ENCODE measurements at places on chromosomes 11 and 22.

DNA sequence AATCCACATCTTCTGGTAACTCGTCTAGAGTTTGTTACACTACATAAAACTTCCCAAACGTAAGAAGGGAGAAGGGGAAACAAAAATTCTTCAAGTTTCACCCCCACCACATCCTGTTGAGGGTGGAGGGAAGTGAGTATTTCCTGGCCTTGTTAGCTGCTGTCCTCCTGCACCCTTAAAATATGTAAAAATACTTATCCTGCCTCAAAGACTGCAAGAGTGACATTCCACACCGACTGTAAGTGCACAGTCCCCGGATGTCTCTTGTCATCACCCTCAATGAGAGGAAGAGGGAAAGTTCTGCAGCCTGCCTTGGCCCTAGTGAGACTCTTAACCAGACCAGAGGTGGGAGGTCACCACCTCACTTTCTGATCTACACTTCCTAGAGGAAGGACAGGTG is 3.3 kb downstream of the TMEM121B start:
- no peak for DNase-seq

DNA sequence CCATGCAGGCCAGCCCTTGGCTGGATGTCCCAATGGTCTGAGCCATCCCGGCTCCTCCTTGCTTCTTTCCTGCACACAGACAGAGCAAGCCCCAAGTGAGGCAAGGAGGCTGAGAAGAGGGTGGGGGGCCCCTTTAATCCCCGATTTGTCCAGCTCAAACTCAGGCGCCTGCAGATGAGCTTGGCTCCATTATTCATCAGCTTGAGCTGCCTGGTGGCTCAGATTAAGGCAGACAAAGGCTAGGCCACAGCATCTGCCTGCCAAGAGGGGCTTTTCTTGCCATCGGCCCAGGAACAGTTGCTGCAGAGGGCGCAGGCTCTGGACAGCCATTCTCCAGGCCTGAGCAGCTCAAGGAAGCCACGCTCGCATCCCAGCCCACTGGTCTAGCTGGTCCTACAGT is 35.4 kb downstream of the LMO1 start:
- DNase-seq = no peak

DNA sequence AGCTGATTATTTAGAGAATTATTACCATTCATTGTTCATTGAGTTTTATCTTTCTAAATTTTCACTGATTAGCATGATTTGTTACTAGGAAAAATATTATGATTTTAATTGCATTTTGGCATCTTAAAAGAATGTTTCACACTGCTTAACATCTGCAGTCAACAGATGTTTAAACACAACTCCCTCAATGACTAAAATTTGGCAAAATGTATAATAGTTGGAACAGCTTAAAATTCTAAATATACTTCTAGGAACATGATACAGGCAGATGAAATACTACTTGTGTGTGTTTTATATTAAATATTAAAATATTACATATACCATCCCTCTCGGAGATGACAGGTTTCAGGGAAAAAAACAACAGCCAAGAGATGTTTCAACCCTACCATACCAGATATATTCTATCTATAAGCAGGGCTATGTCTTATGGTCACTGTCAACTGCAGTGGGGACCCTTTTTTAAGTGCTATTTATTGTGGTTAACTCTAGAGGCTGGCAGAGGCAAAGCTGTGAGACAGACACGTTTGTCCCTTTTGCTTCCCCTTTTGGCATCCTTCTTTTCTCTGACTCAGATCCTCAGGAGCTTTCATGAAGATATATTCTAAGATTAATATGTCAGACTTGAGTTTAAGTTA is 81.9 kb downstream of the BDNF start:
- no peak for DNase-seq

DNA sequence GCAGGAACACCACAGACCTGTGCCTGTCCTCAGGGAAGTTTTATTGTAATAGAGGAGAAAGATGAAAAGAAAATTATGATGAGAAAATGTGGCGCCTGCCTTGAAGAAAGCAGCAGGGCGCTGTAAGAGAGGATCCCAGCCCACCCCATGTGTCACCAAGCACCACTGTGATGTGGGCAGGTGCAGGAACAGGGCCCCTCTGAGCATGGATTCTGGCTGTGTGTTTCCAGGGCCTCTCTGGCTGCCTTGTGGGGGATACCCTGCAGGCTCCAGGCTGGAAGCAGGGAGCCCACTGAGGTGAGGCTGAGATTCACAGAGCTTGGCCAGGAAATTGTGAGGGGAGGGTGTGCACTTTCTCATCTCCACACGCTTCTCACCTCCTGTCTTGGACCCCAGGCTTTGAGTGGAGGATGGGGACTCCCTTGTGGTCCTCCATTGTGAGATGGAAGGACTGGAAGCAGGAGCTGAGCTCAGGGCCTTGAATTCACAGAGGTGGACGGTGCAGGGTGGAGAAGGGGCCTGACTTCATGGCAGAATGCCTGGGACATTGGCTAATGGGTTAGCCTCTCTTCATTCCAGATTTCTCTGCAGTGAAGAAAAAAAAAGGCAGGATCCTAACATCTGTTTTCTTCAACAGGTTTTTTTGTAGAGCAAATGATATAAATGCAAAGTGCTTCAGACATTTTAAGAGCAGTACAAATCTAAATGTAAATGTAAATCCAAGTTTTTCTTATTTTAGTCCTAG is 246.6 kb upstream of the B3GAT1 start:
- DNase-seq = no peak

GRCh38 chr22:49066619-49067018 is 761.1 kb downstream of the BRD1 start:
- no peak for DNase-seq

- DNase-seq = peak; percentile 72
Observed at GRCh38 chr11:37972691-37973090, 1374.7 kb upstream of the RAG2 start.

GRCh38 chr11:2801711-2802388 is 83.7 kb downstream of the CDKN1C start:
- no peak for DNase-seq

DNA sequence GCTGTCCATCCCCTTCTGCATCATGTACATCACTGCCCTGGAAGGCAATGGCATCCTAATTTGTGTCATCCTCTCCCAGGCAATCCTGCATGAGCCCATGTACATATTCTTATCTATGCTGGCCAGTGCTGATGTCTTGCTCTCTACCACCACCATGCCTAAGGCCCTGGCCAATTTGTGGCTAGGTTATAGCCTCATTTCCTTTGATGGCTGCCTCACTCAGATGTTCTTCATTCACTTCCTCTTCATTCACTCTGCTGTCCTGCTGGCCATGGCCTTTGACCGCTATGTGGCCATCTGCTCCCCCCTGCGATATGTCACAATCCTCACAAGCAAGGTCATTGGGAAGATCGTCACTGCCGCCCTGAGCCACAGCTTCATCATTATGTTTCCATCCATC is 337 bp downstream of the OR52B6 start:
- no peak for DNase-seq

DNA sequence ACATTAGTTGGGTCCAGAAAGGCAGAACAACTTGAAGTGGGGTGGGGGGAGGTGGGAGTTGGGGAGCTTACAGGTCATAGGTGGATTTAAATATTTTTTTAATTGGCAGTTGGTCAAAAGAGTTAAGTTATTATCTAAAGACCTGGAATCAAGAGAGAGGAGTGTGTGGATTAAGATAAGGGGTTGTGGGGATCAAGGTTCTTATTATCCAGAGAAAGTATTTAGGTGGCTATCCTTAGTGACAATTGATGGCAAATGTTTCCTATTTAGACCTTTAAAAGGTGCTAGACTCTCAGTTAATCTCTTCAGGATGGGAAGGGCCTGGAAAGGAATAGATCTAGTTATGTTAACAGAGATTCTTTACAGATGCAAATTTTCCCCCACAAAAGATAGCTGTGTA is 120.7 kb upstream of the OR9Q1 start:
- no peak for DNase-seq

- DNase-seq = no peak
Observed at GRCh38 chr11:117081908-117082307, 16.3 kb downstream of the SIK3 start.

GRCh38 chr11:85725510-85726258 is 39.7 kb upstream of the CCDC89 start:
- peak; percentile 95 for DNase-seq

- peak; percentile 41 for DNase-seq
Observed at GRCh38 chr11:78313898-78314297, 103.7 kb downstream of the GAB2 start.

- DNase-seq = peak; percentile 63
Observed at GRCh38 chr11:121194731-121195596, 93.9 kb downstream of the TECTA start.

DNA sequence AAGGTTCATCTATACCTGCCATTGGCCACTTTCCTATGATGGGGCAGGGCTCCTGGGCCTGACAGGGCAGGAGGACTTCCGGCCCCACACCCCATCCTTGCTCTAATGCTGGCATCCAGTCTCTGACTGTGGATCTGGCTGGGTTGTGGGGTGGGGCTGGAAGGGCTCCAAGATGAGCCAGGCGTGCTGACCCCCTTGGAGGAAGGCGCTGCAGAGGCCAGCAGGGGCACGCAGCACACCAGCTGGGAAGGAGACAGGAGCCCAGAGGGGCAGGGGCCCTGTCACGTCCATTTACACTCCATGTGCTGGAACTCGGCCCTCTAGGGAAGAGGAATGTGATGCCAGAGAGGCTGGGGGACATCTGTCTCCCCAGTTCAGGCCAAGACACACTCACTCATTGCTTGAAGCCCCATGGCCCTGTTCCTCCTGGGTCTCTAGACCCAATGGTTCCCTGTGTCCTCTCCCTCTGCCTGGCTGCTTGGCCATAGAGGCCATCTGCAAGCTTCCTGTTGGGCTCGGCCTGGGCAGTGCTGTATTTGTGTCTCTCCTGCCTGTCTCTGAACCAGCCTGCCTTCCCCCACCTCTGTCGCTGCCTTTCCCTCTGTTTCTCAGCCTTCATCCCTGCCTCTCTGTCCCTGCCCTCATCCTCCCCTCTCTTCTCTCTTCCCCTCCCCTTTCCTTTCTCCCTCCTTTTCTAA is 67.5 kb upstream of the NECTIN1 start:
- no peak for DNase-seq

DNA sequence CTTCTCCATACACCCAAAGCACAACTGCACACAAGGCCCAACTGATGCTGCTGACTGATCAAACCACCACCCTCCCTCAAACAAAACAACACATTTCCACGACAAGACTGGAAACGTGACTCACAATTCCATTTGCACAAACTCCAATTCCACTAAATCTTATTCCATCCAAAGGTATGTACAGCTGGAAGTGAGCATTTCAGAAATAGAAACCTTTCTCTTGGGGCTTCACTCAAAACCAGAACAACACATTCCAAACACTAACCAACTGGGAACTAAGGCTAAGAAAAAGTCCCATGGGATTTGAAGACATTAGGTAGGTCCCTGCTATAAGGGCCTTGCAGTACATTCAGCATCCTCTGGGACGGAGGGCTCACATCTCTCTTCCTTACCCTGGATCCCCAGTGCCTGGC is 19.6 kb downstream of the MORC2 start:
- DNase-seq = no peak

DNA sequence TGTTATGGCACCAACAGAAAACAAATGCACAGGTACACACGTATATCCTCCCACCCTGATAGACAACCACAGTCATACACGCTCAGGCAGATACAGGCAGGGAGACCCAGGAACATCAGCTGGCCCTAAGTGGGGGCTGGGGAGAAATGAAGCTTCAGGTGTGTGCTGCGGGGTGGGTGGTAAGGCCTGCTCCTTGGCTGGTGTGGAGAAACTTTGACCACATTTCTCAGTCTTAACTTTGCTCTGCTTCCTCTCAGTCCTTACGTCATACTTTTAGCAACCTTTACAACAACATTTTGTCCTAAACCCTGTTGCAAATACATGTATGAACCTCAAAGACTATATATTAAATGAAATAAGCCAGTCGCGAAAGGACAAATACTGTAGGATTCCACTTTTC is 6.7 kb upstream of the ANAPC15 start:
- DNase-seq = no peak

GRCh38 chr11:45482331-45482730 is 183.1 kb downstream of the CHST1 start:
- no peak for DNase-seq

DNA sequence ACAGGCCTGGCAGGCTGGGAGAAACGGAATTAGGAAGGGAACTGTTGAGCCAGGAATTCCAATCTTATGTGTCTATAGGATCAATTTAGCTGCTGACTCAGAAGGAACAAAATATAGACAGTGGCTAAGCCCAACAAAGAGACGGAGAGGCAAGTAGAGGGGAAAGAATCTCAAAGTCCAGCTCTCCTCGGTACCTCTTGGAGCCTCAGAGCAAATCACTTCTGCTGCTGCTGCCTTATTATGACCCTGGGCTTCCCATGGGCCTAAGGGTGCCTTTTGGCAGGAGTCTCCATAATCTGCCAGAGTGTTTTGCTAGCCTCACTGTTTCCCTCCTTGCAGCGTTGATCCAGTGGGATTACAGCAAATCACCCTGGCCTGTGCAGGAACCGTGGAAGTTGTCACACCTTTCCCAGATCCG is 31.7 kb downstream of the PAX6 start:
- DNase-seq = peak; percentile 29

DNA sequence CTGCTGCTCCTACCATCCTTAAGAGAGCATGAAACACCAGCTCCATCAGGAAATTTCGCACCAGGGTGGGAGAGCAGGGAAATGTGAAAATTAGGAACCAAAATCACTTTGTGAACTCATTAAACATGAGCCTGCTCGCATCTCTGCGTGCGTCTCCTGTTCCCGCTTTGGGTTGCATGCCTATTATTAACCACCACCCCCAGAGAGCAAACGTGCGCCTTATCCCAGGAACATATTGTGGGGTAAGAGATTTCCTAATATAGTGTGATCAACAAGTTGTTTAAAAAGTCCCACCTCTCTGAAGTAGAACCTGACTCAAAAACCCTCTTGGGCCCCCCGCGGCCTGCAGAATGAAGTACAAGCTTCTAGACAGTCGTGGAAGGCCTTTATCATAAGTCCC is 115.0 kb downstream of the TENM4 start:
- no peak for DNase-seq

DNA sequence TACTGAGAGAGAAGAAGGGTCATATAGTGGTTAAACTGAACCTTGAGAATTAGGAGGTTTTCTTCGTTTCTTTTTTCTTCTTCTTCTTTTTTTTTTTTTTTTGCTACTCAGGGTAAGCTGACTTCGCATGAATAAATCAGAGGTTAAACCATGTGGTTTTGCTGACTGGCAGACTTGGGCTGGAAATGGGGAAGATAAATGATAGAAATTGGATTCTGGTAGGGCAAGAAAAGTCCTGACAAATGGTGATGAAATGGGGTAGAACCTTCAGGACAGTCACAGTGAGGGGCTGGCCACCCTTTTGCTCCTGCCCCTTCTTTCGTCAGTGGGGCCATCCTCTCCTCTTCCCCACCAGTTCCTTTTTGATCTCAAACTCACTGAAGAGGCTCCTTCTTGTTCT is 1.6 kb upstream of the SWAP70 start:
- DNase-seq = peak; percentile 29

- peak; percentile 55 for DNase-seq
Observed at GRCh38 chr11:106697058-106697457, 321.2 kb downstream of the GUCY1A2 start.

GRCh38 chr11:132028380-132029240 is 658.2 kb downstream of the NTM start:
- DNase-seq = peak; percentile 48

DNA sequence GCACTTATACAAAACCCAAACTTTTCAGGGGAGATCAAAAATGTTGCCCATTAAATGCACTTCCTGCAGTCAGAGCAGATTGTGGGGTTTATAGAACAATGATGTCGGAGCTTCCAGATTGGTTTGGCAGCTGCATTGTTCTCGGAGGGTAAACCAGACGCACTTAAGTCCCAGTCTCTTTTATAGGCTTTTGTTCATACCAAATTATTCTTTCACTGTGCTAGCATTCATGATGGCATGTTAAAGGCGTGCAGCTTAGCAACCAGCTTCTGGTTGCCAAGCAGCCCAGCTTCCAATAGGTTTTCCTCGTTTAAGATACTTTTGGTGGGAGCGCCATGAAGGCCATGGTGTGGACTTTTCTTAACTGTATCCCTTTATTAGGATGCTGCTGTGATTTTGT is 40.9 kb downstream of the ZC3H12C start:
- DNase-seq = no peak
